CD4-positive, alpha-beta T cell treated with Interleukin-17A for 4 hours (primary cell): ENCODE measurements at places on chromosomes 11 and 22.

GRCh38 chr22:24208012-24208749 lies 26.9 kb downstream of the SUSD2 start:
- DNase-seq: no peak

DNA sequence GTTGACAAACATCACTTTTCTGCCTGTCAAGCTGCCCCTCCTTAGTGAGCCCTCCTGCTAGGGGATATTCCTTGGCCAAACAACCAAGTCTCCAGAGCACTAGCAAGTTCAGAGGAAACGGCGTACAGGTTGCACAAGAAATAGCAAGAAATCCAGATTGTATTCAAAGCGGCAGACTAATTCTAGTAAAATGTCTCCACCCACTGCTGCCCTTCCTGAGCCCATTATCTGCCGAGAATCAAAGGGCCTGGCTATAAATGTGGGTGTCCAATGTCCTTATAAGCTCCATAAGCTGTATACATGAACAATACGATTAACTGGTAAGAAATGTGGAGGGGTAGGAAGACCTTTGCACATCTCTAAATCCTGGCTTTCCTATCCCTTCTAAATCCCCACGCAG lies 44.0 kb upstream of the AKIP1 start:
- DNase-seq: no peak

DNA sequence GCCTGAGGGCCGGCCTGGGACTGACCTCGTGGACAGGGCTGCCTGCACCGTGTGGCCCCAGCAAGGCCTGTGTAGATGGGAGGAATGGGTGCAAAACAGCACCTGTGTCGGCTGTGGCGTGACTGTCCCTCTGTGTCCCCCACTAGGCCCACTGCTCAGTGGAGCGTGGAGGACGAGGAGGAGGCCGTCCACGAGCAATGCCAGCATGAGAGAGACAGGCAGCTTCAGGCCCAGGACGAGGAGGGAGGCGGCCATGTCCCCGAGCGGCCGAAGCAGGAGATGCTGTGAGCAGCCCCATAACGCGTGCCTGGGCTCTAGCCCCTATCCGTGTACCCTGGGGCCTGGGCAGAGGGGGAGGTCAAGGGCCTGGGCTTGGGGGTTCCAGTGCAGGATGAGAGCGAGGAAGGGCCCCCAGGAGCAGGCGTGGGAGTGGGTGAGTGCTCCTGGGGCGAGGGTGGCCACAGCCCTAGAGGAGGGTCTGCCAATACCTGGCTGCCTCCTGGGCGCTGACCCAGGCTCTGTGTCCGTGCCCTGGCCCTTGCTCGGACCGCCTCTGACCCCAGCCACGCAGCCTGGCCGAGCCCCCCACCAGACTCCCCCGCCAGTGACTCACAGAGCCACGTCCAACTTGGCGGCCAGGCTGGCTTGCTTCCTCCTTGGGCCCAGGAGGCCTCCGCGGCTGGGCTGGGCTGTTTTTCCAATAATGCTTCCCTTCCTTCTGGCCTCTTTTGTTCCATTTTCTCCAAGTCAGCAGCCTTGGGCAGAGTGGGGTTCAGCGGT lies 11.6 kb downstream of the PRR33 start:
- no peak for DNase-seq

- DNase-seq: no peak
Observed at GRCh38 chr22:45684169-45684568, 12.5 kb downstream of the ATXN10 start.

DNA sequence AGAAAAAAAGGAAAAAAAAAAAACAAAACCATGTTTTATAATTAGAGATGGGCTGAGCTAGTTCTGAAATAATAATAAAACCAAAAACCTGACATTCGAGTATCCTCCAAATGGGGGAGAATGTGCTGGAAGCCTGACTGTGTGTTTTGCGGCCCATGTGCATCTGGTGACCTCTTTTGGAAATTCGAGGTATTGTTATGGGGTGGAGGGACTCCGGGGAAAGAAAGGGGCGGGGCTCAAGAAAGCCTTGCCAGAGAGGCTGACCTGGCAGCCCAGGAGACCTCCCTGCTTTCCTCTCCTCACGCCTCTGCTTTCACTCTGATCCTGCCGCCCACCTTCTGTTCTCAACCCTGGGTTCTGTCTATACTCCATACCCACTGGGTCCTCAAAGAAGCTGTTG lies 72.9 kb downstream of the CTTN start:
- DNase-seq: peak; percentile 15

DNA sequence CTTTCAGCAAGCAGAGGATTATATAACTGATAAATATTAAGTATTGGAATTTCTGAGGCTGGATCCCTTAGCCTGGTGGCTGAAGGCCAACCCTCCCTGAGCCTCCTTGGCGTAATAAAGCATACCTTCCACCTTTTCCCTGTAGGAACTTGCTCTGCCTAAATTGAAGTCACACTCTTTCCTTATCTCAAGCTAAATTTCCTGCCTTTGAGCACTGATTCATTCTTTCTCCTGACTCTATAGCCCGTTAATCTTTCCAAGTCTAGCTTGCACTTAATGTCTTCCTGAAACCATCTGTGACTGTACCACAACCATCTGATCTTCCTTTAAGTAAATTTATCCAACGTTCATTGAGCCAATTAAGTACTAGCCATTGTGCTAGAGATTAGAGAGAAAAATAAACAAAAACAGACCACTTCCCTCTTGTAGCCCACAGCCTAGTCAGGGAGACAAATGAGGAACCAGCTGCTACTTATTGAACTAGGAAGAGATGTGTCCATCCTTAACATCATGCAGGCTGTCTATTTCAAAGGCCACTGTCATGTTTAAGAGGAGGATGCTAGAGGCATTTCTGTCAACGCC lies 62.9 kb downstream of the GRK3 start:
- DNase-seq: no peak

GRCh38 chr22:30906411-30906810 lies 62.2 kb downstream of the MORC2 start:
- DNase-seq: no peak

GRCh38 chr11:66706989-66707388 lies 22.0 kb downstream of the SPTBN2 start:
- no peak for DNase-seq

DNA sequence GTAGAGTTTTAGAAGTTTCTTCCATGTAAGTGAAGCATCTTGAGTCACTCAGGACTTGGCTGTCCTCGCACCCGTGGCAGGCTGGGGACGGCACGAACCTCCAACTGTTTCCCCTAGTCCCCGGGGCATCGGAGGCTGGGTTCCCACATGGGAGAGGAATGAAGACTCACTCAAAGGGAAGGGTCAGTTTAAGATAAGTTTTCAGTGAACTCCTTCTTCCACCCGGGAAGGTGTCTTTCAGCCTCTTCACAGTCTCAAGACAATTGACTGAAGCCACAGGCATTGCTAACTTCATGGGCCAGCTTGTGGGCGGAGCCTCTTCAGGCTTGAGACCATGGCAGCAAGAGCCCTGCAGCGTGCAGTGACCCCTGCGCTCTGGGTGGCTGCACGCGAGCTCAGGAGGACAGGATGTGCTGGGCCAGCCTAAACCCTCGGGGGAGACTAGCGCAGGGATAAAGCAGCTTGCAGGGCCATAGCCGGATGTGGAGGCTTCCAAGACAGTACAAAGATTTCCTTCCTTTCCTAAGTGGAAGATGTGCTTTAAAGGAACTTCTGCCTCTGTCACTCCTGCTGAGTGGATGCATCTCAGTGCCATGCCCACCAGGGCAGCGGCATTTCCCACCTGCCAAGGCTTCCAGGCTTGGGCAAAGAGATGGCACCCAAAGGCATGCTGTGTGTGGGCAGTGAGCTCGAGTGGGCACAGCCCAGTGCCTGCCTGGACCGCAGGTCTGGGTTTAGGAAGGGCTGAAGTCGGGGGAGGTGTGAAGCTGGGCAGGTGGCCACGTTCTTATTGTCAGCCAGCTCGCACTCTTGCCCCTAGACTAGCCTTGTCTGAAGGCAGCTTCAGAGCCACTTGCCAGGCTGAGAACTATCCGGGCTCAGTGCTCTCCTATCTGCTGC lies 32.9 kb downstream of the PPIL2 start:
- no peak for DNase-seq

GRCh38 chr11:95556342-95557163 lies 233.0 kb downstream of the FAM76B start:
- no peak for DNase-seq

- DNase-seq: no peak
Observed at GRCh38 chr11:80694385-80694784, 1253.6 kb upstream of the TENM4 start.

DNA sequence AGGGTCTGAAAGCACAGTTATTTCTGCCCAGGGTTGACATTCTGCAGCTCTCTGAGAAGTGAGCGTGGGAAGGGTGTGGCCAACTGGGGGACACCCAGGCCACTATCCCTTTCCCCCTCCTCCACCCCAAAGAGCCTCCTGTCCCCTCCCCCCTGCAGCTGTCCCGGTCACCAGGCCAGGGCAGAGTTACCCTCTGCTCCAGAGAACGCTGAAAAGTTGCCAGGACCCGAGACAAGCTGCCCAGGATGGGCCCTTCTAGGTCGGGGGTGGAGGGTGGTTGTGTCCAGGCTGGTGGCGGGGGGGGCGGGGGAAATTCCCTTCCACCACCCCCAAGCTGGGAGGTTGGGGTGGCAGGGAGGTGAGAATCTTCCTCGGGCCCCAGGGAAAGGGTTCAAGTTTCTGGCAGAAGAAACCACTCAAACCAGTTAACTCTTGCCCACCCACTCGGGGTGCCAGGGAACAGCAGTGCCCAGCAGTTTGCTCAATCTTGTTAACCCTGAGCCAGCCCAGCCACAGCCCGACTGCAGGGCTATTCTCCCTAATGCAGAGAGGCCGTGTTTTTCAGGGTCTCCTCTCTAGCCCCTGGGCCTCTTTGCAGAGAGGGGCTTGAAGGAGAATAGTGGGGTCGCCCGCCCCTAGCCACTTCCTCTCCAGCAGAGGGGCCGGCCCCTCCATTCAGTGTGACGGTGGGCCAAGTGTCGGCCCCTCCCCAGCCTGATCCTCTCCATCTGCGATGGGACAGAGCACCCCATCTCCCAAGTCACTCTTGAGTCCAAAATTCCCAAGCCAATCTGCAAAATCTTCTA lies 697 bp downstream of the LGALS1 start:
- DNase-seq: peak; percentile 42

DNA sequence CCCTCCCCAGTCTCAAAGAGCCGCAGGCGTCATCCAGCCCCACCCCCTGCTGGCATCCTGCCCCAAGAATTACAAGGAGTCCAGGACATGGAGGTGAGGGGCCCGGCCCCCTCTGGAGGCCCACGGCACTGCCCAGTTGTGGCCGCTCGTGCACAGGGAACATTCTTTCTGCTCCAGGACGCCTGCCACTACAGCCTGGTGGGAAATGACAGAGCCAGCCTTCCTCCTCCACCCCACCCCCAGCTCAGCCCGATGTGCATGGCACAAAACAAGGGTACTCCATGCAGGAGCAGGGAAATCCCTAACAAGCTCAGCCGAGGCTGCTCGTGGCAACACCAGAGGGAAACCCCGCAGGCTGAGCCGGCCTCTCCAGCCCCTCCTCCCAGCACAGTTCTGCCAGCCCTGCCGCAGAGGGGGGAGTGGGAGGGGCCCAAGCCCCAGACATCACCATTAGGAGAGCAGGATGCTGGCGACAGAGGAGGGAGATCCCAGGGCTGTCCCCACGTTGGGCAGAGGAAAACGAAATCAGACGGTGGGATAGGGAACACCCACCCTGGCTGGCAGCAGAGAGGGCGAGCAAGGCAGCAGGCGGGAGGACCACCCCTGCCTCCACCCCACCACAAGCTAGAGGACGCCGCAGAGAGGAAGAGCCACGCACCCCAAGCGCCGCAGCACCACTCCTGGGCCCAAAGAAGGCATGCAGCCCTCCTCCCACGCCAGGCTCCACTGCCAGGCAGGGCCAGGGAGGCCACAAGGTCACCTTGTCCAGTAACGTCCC lies 10.0 kb downstream of the IGSF9B start:
- no peak for DNase-seq

GRCh38 chr11:11250470-11250869 lies 102.6 kb downstream of the CSNK2A3 start:
- DNase-seq: no peak

DNA sequence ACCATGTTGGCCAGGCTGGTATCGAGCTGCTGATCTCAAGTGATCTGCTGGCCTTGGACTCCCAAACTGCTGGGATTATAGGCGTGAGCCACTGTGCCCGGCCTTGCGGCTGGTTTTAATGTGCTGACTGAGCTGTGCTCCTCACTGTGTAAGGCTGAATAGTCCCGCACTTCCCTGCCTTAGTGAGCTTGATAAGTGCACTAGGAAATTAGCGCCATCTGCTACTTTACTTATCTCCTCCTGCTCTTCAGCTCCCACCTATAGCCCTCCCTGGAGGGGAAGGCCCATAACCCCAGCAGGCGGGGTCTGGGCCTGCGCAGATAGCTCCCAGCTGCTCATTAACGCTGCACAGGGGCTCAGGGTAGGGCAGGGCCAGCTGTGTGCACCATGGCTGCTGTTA lies 49.4 kb downstream of the CLMP start:
- no peak for DNase-seq

DNA sequence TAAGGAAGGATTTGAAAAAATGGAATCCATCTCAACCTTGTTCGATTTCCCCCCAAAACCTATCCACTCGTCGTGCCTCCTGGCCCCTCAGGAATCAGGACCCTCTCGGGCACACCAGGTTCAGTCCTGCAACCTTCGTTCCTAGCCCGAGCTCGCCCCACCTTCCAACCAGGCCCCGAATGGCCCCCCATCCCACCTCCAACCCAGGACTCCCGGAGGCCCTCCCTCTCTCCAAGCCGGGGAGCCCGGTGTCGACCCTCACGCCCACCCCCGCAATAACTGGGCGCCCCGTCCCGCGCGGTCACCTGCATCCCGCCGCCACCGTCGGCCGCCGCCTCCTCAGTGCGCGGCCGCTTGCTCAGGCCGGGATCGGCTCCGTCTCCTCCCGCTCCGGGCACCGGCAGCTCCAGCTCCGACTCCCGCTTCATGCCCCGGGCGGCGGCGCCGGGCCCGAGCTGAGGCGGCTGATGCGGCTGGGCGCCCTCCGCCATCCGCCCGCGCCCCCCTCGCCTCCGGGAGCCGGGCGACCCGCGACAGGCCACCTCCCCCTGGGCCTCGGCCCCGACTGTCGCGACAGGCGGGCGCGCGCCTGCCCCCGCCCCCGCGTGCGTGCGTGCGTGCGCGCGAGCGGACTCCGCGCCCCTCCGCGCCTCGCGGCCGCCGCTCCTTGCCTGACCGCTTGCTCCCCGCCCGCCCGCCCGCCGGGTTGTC lies 534 bp downstream of the RBFOX2 start:
- DNase-seq: peak; percentile 4

- peak; percentile 65 for DNase-seq
Observed at GRCh38 chr11:3165152-3165705, at the start of gene OSBPL5. OSBPL5 (minus strand) TSS chr11:3165310; CDS start chr11:3129148, 36,162 bp downstream.

DNA sequence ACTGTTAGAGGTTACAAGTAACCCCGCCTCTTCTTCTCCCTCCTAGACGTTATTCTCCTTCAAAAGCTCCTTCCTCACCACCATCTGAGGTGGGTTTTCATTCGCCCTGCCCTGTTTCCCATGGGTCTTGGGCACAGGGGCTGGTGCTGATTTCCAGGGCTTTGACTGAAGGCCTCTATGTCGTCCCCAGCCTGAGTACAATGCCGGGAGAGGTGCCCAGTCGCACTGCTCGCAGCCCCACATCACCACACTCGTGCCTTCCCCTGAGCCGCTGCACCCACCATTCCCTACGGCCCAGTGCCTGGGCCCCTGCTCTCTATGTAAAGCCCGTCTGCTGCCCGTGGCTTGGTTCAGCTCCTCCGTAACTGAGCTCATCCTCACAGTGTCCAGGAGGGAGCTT lies 169.8 kb downstream of the DSCAML1 start:
- no peak for DNase-seq

- no peak for DNase-seq
Observed at GRCh38 chr11:117273550-117274289, 17.4 kb upstream of the BACE1-AS start.

- no peak for DNase-seq
Observed at GRCh38 chr11:115885535-115886421, 381.6 kb upstream of the CADM1 start.
